ENCODE measurements at places on chromosomes 12 and 14. TPM values are rescaled to one million over a fixed set of nuclear protein-coding genes. Genes with fewer than 3 reads are reported as not detected.

DNA sequence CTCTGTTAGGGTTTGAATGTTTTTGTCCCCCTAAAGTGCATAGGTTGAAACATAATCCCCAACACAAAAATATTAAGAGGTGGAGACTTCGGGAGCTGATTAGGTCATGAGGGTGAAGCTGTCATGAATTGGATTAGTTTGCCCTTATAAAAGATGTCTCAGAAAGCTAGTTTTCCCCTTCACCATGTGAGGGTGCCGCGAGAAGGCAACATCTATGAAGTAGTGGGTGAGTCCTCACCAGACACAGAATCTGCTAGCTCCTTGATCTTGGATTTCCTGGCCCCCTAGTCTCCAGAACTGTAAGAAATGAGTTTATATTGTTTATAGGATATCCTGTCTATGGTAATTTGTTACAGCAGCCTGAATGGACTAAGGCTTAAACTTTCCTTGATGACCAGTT lies 301.5 kb upstream of the ATP2B1 start:
- no peak overlapping the region for H3K4me3 ChIP-seq
- H3K4me1 ChIP-seq: no peaks in the 10 kb centered on the region
- H3K36me3 ChIP-seq: no peaks in the 10 kb centered on the region
- no peak for DNase-seq

- no peak overlapping the region for H3K27ac ChIP-seq
- H3K27me3 ChIP-seq: no peaks in the 10 kb centered on the region
- no peaks in the 10 kb centered on the region for H3K36me3 ChIP-seq
These were observed 40.7 kb downstream of the LRRIQ1 start for GRCh38 chr12:85076688-85077430.

GRCh38 chr12:18546399-18546798 lies 191.4 kb downstream of the PLCZ1 start:
- no peaks in the 10 kb centered on the region for H3K4me1 ChIP-seq
- H3K27ac ChIP-seq: no peak overlapping the region
- no peak overlapping the region for H3K4me3 ChIP-seq
- DNase-seq: no peak
- no peaks in the 10 kb centered on the region for H3K36me3 ChIP-seq
- H3K27me3 ChIP-seq: no peaks in the 10 kb centered on the region

DNA sequence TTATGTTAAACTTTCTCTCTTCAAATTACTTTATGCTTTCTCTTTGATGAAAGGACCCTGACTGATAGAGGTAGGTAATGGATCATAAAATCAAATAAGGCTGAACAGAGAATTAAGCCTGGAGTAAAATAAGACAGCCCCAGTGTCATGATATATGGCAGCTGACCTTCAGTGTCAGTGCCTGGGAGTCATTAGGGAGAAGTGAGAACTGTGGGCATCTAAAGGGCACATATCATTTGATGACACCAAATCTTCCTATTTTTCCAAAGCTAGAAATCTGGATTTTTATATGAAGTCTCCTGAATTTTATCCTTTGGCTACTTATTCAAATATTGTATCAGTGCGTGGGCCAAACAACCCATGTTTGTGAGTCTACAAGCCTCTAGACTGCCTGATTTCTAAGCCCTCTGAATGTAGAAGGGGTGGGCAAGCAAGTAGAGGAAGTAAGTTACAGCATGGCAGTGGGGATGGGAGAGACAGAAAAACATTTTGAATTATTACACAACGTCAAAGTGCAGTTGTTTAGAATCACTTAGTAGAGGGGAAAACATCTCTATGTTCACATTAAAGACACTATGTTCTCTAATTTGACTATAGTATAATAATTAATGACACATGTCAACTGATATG lies 10.0 kb downstream of the SLC39A9 start:
- no peak overlapping the region for H3K27ac ChIP-seq
- no peaks in the 10 kb centered on the region for H3K27me3 ChIP-seq

DNA sequence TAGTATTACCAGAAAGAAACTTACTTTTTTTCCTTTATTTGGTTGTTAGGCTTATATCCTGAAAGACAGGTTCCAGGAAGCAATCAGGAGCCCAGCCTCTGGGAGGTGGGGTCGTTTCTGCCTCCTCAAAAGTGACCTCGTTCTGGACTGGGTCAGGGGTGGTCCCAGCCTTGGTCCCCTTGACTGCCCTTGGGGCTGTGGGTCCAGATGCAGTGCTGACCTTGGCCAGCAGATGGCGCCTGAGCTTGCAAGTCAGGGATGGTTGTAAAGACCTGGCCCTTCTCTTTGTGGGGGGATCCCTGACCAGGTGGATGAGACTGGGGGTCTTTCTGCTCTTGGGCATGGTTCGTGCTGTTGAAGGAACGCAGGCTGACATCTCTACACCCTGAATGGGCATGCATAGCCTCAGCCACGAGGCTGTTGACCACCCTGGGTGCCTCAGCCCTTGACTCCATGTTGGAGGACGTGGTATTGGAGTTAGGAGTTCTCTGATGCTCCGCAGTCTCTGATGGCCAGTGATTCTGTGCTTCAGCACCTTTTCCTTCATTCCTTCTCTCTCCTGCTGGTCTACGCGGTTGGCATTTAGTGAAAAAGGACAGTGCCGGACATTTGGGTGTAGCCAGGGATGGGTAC lies 62.4 kb downstream of the ADCK1 start:
- no peak for DNase-seq
- H3K27me3 ChIP-seq: no peaks in the 10 kb centered on the region
- H3K27ac ChIP-seq: no peak overlapping the region

The KRT72 gene
- total RNA-seq: not detected

Measured in thoracic aorta (tissue), 2 donors.